Naive thymus-derived CD4-positive, alpha-beta T cell (primary cell): ENCODE measurements at places on chromosomes 7 and 10. TPM values are rescaled to one million over a fixed set of nuclear protein-coding genes. Genes with fewer than 3 reads are reported as not detected.

PNLIPRP1 gene
- not detected for total RNA-seq

GRCh38 chr10:116134322-116134721 lies 138.7 kb downstream of the GFRA1 start:
- DNase-seq: no peak
- no peaks in the 10 kb centered on the region for H3K36me3 ChIP-seq
- no peak overlapping the region for H3K4me3 ChIP-seq

DNA sequence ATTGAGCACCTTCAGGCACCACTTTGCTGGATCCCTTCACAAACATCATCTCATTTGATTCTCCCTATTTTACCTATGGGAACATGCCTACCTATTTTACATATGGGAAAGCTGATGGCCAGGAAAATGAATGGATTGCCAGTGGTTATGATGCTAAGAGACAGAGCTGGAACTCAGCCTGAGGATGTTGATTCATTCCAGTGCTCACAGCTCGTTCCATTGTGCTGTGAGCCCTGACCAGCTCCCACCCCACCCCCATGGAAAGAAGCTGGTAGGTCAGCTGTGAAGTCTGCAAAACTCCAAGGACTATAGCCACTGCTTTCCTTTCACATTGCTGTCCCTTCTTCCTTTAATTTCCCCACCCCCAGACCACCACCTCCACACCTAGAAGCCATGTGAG lies 9.6 kb downstream of the UBTD1 start:
- H3K27me3 ChIP-seq: no peaks in the 10 kb centered on the region
- no peak overlapping the region for H3K4me3 ChIP-seq
- no peaks in the 10 kb centered on the region for H3K36me3 ChIP-seq
- no peak overlapping the region for H3K27ac ChIP-seq

DNA sequence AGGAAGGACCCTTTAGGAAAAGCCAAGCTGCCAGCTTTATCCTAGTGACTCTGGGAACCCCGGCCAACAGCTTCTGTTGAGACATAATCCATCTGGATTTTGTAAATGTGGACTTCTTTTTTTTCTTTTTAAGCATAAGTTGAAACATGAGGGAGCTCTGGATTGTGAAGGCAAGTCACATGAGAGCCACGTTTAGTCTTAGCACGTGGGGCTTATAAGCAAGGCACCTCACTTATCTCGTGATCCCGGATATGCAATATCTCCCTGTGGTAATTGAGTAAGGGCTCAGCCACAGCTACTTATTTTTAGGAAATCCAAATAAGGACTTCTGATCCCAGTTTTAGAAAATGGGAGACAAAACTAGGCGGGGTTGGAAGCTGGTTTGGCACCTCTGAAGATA lies 111.2 kb upstream of the PTN start:
- H3K4me1 ChIP-seq: no peaks in the 10 kb centered on the region
- no peaks in the 10 kb centered on the region for H3K27me3 ChIP-seq
- no peaks in the 10 kb centered on the region for H3K36me3 ChIP-seq

DNA sequence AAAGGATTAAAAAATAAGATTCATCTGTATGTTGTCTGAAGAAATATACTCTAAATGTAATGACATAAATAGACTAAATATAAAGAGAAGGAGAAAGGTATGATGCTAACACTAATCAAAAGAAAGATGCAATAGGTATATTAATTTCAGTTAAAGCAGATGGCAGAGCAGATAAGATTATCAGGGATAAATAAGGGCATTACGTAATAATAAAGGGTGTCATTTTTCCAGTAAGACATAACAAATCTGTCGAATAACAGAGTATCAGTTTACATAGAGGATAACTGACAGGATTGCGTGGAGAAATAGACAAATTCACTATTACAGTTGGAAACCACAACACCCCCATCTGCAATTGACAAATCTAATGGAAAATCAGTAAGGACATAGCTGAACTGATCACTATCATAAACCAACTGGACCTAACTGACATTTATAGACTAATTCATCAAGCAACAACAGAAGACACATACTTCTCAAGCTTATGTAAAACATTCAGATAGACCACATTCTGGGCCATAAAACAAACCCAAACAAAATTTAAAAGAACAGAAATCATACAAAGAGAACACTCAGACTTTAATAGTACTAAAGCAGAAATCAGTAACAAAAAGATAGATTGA lies 384.1 kb upstream of the COBL start:
- H3K4me1 ChIP-seq: no peaks in the 10 kb centered on the region
- H3K36me3 ChIP-seq: no peaks in the 10 kb centered on the region
- H3K27me3 ChIP-seq: no peaks in the 10 kb centered on the region

DNA sequence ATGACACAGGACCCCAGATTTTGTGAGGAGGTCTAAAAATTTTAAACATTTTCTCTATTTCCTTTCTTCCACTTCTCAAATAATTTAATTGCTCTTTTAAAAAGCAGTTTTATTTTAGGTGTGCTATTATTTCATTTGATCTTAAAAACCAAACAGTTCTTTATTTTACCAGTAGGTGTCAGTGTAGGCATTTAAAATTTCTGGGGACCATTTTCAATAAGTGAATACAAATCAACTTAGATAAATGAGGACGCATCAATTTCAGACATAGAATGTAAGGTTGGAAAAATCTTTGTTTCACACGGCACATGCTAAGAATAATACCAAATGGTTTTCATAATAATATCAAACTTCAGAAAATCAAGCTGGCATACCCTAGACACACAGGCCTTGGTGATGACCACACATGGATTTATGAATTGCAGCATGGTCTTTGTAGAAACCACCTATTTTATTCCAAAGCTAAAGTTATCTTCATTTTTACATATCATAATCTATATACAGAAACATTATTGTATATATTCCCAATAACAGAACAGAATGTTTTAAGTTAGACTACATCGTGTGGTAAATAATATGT lies 127.6 kb upstream of the SLC26A5 start:
- H3K27ac ChIP-seq: no peak overlapping the region
- H3K27me3 ChIP-seq: no peaks in the 10 kb centered on the region
- H3K4me1 ChIP-seq: no peaks in the 10 kb centered on the region
- H3K4me3 ChIP-seq: no peak overlapping the region
- H3K36me3 ChIP-seq: no peaks in the 10 kb centered on the region

DNA sequence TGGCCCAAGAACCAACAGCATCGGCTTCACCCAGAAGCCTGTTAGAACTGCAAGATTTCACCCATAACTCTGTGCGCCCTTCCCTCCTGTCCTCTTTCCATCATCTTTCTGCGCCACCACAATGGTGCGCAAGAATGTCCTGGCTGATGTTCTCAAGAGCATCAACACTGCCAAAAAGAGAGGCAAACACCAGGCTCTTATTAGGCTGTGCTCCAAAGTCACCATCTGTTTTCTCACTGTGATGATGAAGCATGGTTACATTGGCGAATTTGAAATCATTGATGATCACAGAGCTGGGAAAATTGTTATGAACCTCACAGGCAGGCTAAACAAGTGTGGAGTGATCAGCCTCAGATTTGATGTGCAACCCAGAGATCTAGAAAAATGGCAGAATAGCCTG lies 115.2 kb upstream of the FGFR2 start:
- no peak overlapping the region for H3K27ac ChIP-seq
- H3K4me1 ChIP-seq: no peaks in the 10 kb centered on the region
- H3K27me3 ChIP-seq: no peaks in the 10 kb centered on the region

- no peaks in the 10 kb centered on the region for H3K4me1 ChIP-seq
- H3K27me3 ChIP-seq: no peaks in the 10 kb centered on the region
- no peak for DNase-seq
- H3K36me3 ChIP-seq: no peaks in the 10 kb centered on the region
- no peak overlapping the region for H3K27ac ChIP-seq
Measured at GRCh38 chr7:73341877-73342276, 13.9 kb downstream of the FKBP6 start.

DNA sequence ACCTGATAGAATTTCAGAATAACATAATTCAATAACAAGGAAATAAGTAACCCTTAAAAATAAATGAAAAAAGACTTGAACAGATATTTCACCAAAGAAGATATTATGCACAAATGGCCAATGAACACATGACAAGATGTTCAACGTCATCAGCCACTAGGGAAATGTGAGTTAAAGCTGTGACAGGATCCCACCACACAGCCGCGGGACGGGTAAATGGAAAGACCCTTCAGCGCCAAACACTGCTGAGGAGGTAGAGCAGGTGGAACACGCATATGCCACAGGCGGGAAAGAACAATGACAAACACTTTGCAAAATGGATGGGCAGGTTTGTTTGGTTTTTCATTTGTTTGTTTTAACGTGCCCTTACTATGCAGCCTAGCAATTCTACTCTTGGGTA lies 86.1 kb upstream of the RNF32 start:
- no peak for DNase-seq
- no peak overlapping the region for H3K4me3 ChIP-seq
- H3K4me1 ChIP-seq: no peaks in the 10 kb centered on the region
- H3K27ac ChIP-seq: no peak overlapping the region
- no peaks in the 10 kb centered on the region for H3K27me3 ChIP-seq
- H3K36me3 ChIP-seq: no peaks in the 10 kb centered on the region

DNA sequence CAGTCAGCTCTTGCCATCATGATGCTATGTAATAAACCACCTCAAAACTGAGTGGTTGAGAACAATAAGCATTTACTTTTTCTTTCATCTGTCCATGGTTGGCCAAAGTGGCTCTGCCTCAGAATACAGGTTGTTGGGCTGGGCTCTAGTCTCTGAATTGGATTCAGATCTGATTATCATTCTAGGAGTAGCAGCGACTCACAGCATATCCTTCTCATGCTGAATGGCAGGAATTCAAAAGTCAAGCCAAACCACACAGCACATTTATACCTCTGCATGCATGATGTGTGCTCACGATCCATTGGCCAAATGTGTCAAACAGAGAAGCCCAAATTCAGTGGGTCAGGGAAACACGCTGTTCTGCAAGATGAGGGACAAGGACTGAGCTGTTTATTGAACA lies 13.6 kb upstream of the GALNT11 start:
- H3K4me1 ChIP-seq: no peaks in the 10 kb centered on the region
- no peak overlapping the region for H3K27ac ChIP-seq
- DNase-seq: no peak

GRCh38 chr10:84139126-84140035 lies at the start of gene GHITM:
Gene GHITM (plus strand): TSS chr10:84139509. CDS start chr10:84141501, 1,992 bp downstream.
- H3K36me3 ChIP-seq: peaks cover 11% of the 10 kb centered on the region
- H3K27ac ChIP-seq: peak within 1 kb of the TSS; percentile 98
- peaks cover 15% of the 10 kb centered on the region for H3K4me1 ChIP-seq
- peak within 1 kb of the TSS; percentile 92 for H3K4me3 ChIP-seq
- no peaks in the 10 kb centered on the region for H3K27me3 ChIP-seq

DNA sequence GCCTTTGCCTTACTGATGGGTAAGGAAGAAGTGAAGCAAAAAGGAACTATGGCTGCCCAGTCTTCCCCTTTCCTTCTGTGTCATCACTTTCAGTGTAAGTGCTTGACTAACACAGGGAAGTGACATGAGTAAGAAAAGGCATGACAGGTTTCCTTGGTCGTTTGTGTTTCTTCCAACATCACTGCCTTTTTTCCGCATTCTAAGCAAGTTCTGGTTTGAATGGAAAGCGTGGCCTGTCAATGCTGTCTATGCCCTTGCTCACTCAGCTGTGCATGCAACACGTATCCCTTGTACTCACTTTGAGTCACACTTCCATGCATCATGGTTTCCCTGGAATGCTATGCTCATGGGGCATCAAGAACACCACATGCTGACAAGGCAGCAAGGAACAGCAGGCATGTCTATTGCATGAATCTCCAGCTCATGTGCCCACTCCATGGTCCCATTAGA lies 111.8 kb downstream of the OAT start:
- DNase-seq: no peak
- H3K27ac ChIP-seq: no peak overlapping the region
- no peak overlapping the region for H3K4me3 ChIP-seq
- no peaks in the 10 kb centered on the region for H3K36me3 ChIP-seq
- no peaks in the 10 kb centered on the region for H3K4me1 ChIP-seq
- no peaks in the 10 kb centered on the region for H3K27me3 ChIP-seq
